Adrenal gland (tissue), 19 donors: ENCODE measurements at places on chromosomes 11 and 22. TPM values are rescaled to one million over a fixed set of nuclear protein-coding genes. Genes with fewer than 3 reads are reported as not detected.

SLC5A1 gene
- total RNA-seq = not detected

CCDC81 gene
- total RNA-seq = 0.18 TPM

TST gene
- 142 TPM for total RNA-seq

TRIM51 gene
- total RNA-seq = not detected

CD248 gene
- 21.7 TPM for total RNA-seq

TBX10 gene
- not detected for total RNA-seq

MMP7 gene
- not detected for total RNA-seq

SCUBE2 gene
- total RNA-seq = 4.9 TPM

BRSK2 gene
- not detected for total RNA-seq

TMEM191B gene
- total RNA-seq = not detected

DDI1 gene
- not detected for total RNA-seq

E2F8 gene
- total RNA-seq = 0.48 TPM

CNGA4 gene
- 1.5 TPM for total RNA-seq

FGF19 gene
- not detected for total RNA-seq

RIMBP3B gene
- not detected for total RNA-seq

OLFML1 gene
- total RNA-seq = 6.9 TPM

NLRP14 gene
- total RNA-seq = 0.11 TPM

KRTAP5-10 gene
- total RNA-seq = not detected

CYB561A3 gene
- total RNA-seq = 1,221 TPM

TSGA10IP gene
- not detected for total RNA-seq

NPTXR gene
- 10.9 TPM for total RNA-seq

ASRGL1 gene
- 17.2 TPM for total RNA-seq

CDC42EP2 gene
- 18.3 TPM for total RNA-seq

CARNS1 gene
- 0.35 TPM for total RNA-seq

OR5D14 gene
- total RNA-seq = not detected

DSCAML1 gene
- not detected for total RNA-seq

GAL3ST1 gene
- total RNA-seq = not detected

SLC35E4 gene
- 6.6 TPM for total RNA-seq

FAM180B gene
- not detected for total RNA-seq

SMIM35 gene
- not detected for total RNA-seq

ARHGAP20 gene
- total RNA-seq = 4.0 TPM

VPREB1 gene
- total RNA-seq = not detected

ADM2 gene
- total RNA-seq = 0.14 TPM

MIAT gene
- total RNA-seq = 0.18 TPM

MIOX gene
- not detected for total RNA-seq

ABCG4 gene
- total RNA-seq = 0.60 TPM

TMPRSS4 gene
- total RNA-seq = not detected

FERMT3 gene
- 27.7 TPM for total RNA-seq

COMT gene
- 271 TPM for total RNA-seq

RFPL3 gene
- total RNA-seq = not detected

JAML gene
- total RNA-seq = 7.6 TPM

ACTN3 gene
- 0.26 TPM for total RNA-seq

KCNQ1 gene
- total RNA-seq = 358 TPM
